ENCODE measurements at places on chromosomes 11 and 22. TPM values are rescaled to one million over a fixed set of nuclear protein-coding genes. Genes with fewer than 3 reads are reported as not detected.

Gene RNH1
- polyA plus RNA-seq = 108 TPM

Gene POU2AF1
- 0.47 TPM for polyA plus RNA-seq

Gene DEFB131B
- not detected for polyA plus RNA-seq

Gene WT1
- 248 TPM for polyA plus RNA-seq

All from left renal pelvis (tissue), 4 donors.